ENCODE measurements at places on chromosomes 3 and 15. TPM values are rescaled to one million over a fixed set of nuclear protein-coding genes. Genes with fewer than 3 reads are reported as not detected.

- H3K4me1 ChIP-seq: no peaks in the 10 kb centered on the region
- no peak overlapping the region for H3K4me3 ChIP-seq
- H3K36me3 ChIP-seq: no peaks in the 10 kb centered on the region
- no peak for DNase-seq
These were observed 51.8 kb downstream of the SERP1 start for GRCh38 chr3:150494411-150494977.

DNA sequence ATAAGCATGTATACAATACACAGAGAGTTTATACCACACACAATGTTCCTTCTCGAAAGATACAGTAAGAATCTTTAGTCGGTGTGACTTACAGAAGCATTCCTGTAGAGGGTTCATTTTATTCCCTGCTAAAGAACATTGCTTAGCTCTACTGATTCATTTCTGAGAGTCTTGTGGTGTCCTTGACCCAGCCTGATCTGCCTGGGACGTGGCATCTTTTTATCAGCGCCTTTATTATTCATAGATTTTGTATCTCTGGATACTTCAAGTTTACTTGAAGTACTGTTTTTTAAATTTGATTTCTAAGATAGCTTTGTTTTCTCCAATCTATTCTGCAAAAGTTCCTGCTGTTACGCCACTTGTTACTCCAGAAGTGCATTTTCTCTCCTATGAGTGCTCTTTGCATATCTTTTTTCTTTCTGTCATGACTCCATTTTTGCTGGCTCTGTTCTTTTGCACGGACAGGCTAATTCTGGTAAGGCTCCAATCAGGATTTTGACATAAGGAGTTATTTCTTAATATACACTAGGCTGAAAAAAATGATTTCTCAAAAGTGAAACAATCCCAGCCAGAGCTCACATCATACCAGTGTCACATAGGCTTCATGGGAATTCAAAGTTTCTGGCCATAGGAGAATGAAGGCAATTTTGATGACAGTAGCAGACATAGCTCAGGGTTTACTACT is 114.5 kb upstream of the TNIK start:
- no peak overlapping the region for H3K27ac ChIP-seq
- H3K4me3 ChIP-seq: no peak overlapping the region
- H3K36me3 ChIP-seq: no peaks in the 10 kb centered on the region
- no peaks in the 10 kb centered on the region for H3K27me3 ChIP-seq
- no peaks in the 10 kb centered on the region for H3K4me1 ChIP-seq

Gene MESP2
- 0.27 TPM for total RNA-seq

Gene SOX2
- 0.16 TPM for total RNA-seq

Gene ANKUB1
- not detected for total RNA-seq

GRCh38 chr3:78940128-78940527 is 827.7 kb downstream of the ROBO1 start:
- no peaks in the 10 kb centered on the region for H3K4me1 ChIP-seq
- H3K27me3 ChIP-seq: no peaks in the 10 kb centered on the region
- H3K4me3 ChIP-seq: no peak overlapping the region

DNA sequence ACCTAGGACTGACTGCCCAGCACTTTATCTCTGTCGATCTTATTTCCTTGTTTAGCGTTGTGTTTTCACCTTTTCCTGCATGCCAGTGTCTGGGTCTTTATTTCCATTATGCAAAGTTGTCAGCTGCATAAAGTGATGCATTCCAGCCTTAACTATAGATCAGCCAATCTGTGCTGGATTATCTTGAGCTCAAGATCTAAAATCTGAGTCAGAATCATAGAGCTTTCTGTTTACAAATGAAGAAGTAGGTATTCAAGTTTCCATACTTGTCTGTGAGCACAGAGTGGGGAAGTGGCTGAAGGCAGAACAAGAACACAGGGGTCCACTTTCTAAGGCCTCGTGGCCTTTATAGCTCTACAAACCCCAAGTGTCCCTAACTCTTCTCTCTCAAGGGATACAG is 82.4 kb upstream of the PLCL2 start:
- no peaks in the 10 kb centered on the region for H3K27me3 ChIP-seq
- H3K4me1 ChIP-seq: peaks cover 24% of the 10 kb centered on the region
- H3K27ac ChIP-seq: peak overlapping the region; percentile 48
- H3K36me3 ChIP-seq: no peaks in the 10 kb centered on the region
- no peak overlapping the region for H3K4me3 ChIP-seq
- DNase-seq: no peak

DNA sequence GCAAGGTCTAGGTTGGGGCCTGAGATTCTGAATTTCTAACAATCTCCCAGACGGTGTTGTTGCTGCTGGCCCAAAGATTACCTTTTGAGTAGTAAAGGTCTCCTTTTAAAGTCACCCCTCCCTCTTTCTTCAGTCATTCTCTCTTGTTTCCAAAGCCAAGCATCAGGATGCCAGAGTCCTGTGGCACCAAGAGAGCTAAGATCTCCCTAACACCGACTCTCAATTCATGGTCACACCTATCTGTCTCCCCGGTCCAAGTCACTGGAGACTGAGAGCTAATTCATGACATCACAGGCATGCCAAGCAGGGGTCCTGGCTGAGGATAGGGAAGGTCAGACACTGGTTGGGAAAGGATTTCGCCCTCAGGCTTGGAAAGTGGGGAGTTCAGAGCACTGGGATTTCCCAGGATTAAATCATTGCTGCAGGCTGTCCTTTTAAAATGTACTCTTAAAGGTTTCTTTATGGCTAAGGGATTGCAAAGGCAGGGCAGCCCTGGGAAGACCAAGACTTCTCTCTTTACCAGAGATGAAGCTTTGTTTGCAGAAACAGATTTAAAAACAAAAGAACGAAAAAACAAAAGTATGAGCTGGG is 7.3 kb downstream of the SHOX2 start:
- no peaks in the 10 kb centered on the region for H3K36me3 ChIP-seq
- H3K4me3 ChIP-seq: no peak overlapping the region
- peaks cover 100% of the 10 kb centered on the region for H3K27me3 ChIP-seq

Gene PLA2G4F
- total RNA-seq: 2.1 TPM

GRCh38 chr15:37847776-37848175 is 86.7 kb upstream of the TMCO5A start:
- DNase-seq: no peak
- H3K36me3 ChIP-seq: no peaks in the 10 kb centered on the region
- H3K27me3 ChIP-seq: no peaks in the 10 kb centered on the region
- H3K4me1 ChIP-seq: no peaks in the 10 kb centered on the region
- H3K4me3 ChIP-seq: no peak overlapping the region
- no peak overlapping the region for H3K27ac ChIP-seq

DNA sequence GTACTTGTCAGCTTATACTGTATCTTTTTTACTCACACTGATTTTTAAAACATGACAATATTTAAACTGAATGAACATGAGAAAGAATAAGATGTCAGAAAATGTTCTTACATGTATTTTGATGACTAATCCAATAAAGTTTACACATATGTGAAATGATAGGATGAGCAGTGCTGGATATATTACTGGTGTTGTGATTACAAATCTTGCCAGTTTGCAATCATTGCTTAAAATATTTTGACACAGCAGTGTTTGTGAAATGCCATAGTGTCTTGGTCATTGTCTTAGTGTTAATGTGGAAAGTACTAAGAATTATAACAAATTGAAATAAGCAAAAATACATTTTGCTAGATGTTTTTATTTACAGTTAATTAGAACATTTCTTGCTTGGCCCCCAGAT is 118.7 kb upstream of the MLF1 start:
- no peak overlapping the region for H3K27ac ChIP-seq
- no peaks in the 10 kb centered on the region for H3K4me1 ChIP-seq
- H3K27me3 ChIP-seq: no peaks in the 10 kb centered on the region
- no peaks in the 10 kb centered on the region for H3K36me3 ChIP-seq
- no peak overlapping the region for H3K4me3 ChIP-seq
- DNase-seq: no peak

DNA sequence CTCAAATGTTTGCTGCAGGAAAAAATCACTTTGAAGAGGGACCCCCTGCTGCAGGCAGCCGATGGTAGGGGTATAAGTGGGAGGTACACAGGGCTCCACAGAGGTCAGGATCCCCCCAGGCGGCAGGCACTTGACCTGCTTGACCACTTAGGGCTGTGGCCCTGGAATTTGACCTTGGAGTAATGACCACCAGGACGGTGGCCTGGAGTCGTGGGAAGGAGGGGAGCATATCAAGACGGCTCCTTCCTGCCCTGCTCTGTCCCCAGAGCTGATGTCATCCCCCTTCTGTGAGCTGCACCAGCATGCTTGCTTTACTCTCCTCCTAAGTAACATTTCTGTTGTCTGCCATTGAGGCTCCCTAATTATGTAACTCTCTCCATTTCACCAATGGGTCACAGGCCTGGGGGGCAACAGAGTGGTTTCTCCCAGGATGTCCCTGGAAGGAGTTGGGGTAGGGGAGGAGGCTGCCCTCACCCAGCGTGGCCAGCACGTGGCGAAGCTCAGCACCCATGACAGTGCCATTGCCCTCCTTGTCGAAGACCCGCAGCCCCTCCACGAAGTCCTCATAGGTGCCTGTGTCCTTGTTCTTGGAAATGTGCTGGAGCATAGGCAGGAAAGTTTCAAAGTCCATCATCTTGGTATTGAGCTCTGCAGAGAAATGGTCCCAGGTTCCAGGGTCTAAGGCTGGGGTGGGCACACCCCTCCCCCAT is 4.1 kb downstream of the MYL3 start:
- H3K27me3 ChIP-seq: no peaks in the 10 kb centered on the region
- peak overlapping the region; percentile 95 for H3K27ac ChIP-seq
- peak overlapping the region; percentile 70 for H3K4me3 ChIP-seq
- DNase-seq: peak; percentile 11
- peaks cover 59% of the 10 kb centered on the region for H3K36me3 ChIP-seq
- H3K4me1 ChIP-seq: peaks cover 46% of the 10 kb centered on the region
